ENCODE measurements at places on chromosomes 16 and 17. TPM values are rescaled to one million over a fixed set of nuclear protein-coding genes. Genes with fewer than 3 reads are reported as not detected.

The TAOK1 gene
- total RNA-seq = 53.3 TPM

The CDRT15 gene
- not detected for total RNA-seq

The CSH2 gene
- not detected for total RNA-seq

The TBX2 gene
- total RNA-seq = 64.0 TPM

The KRTAP3-1 gene
- total RNA-seq = not detected
